NCI-H187 treated with DMSO at 0.1 percent for 48 hours (cell line): ENCODE measurements at places on chromosomes 1 and 21.

- DNase-seq, result no peak
These were observed 27.0 kb upstream of the ZFP69B start for GRCh38 chr1:40423264-40423642.

- DNase-seq, result no peak
These were observed 207.1 kb upstream of the SGIP1 start for GRCh38 chr1:66326867-66327266.

GRCh38 chr21:29157080-29157479, 26.6 kb downstream of the MAP3K7CL start:
- no peak for DNase-seq

DNA sequence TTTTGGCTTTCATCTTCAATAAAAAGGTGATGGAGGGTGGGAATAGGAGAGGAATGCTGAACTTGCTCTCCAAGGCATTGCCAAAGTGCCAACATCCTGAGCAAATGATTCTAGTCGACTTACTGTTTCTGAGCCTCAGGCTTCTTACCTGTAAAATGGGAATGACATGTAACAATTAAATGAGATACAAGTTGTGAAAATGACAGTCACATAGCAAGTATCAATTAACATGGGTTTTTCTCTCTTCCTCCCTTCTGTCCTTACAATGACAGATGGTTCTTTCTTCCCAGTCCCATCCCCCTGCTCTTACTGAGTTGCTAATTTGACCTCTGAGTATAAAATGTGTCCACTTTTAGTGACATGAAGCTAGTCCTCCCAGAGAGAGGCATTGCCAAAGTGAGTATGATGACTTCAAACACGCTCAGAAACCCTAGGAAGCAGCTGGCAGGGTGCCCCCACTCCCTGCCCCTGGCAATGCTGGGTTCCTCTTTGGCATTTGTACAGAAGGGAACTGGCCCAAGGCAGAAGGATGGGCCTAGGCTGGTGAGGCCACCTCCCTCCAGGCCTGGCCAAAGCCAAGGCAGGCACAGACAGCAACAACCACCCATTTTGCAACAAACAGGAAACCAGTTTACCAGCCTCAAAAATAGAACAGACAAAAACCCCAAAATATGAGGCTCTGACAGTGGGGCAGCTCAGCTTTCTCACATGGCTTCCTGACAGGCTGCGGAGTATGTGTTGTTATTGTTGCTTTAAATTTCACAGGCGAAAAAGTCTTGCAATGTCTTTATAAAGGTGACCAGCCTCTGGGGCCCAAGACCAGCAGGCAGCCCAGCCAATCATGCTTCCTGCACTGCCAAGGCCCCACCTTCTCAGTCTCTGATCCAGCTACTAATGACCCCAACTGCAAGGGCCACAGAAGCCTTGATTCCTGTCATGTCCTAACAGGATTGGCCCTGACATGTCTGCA, 115.9 kb downstream of the HIVEP3 start:
- DNase-seq, result no peak

- no peak for DNase-seq
These were observed 9.6 kb upstream of the RIMKLA start for GRCh38 chr1:42370876-42371549.

DNA sequence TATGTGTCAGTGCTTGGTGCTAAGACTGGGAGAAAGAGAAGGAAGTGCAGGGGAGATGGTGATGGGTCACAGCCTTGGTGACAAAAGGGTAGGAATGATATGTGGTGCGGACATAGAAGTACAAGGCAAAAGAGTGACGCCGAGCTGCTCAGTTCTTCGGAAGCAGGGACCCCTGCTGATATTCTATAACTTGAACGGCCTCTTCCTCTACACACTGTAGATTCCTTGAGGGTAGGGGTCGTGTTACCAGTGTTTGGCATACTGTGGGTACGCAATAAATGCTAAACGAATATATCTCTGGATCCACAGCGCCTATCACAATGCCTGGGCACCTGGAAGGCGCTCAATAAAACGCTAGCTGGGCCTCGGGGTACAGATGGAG, 488 bp downstream of the DBT start:
- no peak for DNase-seq

- DNase-seq, result no peak
These were observed 164.5 kb downstream of the PSMG1 start for GRCh38 chr21:39018730-39019129.

DNA sequence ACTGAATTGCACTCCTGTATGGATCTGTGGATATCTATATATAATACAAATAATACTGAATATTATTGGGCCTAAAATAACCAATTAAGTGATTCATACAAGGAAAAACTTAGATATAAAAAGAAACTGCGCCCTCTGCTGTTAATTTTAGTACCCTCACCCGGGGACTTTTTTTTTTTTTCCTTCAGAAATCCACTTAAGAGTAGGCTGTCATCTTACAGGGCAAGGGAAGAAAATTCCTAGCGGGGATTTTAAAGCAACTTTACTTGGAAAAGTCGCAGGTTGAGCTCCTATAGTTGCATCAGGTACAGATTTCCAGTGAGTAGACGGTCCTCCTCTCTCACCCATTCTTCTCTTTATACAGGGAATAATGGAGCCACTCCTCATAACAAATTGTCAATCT, 1.3 kb downstream of the NTNG1 start:
- no peak for DNase-seq

- DNase-seq, result no peak
These were observed 839.9 kb downstream of the KCNT2 start for GRCh38 chr1:195768377-195768776.

- no peak for DNase-seq
These were observed 98.9 kb downstream of the MRPL39 start for GRCh38 chr21:25508364-25508763.

DNA sequence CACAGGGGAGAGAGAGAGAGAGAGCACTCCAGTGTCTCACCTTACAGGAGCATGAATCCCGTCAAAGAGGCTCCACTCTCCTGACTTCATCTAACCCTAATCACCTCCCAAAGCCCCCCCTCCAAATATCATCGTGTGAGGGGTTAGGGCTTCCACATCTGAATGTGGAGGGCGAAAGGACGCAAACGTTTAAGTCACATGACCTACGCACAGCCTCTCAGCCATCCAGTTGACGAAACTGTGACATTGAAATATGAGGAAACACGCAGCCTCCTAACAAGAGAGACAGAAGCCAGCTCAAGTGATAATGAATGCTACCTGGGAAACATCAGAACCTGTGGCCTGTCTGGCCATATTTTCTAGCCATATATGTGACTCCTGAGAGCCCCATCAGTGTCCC, 63.7 kb downstream of the MATN1 start:
- DNase-seq, result no peak

DNA sequence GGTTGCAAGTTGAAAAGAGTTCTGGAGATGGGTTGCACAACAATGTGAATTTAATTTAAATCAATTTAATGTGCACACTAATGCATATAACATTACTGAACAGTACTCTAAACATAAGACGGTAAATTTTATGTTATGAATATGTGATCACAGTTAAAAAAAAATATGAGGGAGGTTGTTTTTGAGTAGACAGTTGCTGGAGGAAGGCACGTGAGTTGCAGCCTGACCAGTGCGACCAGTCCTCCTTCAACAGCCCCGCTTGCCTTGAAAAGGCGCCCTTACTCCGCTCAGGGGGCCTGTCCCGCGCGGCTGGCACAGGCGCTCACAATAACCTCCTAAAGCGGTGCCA, 322 bp upstream of the OLIG1 start:
- no peak for DNase-seq

DNA sequence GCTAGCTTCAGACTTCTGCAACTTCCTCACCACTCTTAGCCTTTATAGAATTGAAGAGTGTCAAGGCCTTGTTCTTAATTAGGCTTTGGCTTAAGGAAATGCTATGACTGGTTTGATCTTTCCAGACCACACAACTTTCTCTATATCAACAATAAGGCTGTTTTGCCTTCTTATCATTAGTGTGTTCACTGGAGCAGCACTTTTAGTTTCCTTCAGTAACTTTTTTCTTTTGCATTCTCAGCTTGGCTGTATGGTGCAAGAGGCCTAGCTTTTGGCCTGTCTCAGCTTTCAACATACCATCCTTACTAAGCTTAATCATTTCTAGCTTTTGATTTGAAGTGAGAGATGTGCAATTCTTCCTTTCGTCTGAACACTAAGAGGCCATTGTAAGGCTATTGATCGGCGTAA, 8.6 kb downstream of the PRKACB start:
- DNase-seq, result no peak

DNA sequence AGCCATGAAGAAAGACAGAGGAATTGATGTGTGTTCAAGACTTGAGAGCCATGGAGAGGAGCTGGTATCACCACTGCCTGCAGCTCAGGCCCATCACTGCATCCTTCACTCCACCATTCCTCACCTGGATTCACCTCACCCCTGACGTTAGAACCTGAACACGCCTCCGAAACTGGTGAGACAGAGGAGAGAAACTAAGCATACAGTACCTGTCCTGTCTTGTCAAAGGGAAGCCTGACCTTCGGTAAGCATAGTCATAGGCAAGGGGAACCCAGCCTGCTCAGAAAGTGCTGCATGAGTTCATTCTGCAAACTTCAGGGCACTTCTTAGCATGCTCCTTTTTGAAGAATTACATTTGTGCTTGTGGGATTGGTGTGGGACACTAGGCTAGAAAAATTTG, 425.8 kb downstream of the DSCAM start:
- DNase-seq, result no peak

DNA sequence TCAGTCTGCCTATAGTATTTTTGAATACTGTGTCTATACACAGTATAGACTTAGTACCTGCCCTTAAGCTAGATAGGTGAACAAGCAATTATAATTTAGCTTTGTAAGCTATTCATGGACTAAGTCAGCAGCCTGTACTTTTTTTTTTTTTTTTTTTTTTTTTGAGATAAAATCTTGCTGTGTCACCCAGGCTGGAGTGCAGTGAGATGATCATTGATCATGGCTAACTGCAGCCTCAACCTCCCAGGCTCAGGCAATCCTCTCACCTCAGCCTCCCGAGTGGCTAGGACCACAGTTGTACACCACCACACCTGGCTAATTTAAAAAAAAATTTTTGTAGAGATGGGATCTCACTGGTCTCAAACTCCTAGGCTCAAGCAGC, 17.3 kb downstream of the ITSN1 start:
- DNase-seq, result no peak

DNA sequence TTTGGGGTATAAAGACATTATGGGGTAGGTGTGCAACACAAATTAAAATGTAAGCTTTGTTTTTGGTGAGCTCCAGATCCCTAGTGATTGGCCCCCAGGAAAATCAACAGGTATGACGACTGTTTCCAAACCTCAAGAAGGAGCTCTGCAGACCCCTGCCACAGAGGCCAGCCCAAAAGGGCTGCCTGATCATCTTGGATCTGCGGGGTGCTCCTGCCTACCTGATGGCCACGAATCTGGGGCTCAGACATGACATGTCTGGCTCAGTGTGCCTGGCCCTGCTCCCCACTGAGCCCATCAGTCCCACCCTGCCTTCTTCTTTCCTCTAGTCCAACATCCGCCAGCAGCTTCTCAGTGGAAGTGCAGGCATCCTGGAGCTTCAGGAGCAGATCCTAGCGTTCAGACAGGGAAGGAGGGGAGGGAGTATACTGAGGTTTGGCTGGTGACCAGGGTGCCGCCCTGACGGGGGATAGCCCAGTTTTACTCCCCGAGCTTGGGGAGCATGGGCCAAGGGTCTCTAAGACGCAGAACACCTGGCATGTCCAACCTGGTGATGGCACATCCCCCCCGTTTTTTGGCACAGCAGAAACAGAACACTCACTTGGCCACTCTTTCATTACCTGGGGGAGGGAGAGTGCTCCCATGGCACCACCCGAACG, 31.8 kb downstream of the ZNF496 start:
- no peak for DNase-seq

DNA sequence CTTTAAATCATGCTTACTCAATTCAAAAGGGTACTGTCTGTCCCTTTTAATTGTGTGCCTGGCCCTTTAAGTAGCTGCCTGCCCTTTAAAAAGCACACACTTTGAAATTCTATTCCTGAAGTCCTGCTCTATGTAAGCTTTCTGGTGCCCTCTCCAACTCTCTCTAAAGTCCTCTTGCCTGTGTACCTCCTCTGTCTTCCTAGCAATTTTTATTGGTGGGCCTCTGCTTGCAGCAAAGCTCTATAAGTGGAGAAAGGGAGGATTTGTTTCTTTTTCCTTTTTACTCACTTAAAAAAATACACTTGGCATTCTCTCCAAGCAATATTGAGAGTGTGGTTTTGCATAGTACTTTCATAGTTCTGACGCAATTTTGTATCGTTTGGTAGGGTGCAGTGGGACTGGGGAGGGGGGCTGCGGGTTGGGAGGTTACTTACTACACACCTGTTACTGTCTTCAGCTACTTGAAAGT, 135.4 kb downstream of the LMO4 start:
- no peak for DNase-seq

DNA sequence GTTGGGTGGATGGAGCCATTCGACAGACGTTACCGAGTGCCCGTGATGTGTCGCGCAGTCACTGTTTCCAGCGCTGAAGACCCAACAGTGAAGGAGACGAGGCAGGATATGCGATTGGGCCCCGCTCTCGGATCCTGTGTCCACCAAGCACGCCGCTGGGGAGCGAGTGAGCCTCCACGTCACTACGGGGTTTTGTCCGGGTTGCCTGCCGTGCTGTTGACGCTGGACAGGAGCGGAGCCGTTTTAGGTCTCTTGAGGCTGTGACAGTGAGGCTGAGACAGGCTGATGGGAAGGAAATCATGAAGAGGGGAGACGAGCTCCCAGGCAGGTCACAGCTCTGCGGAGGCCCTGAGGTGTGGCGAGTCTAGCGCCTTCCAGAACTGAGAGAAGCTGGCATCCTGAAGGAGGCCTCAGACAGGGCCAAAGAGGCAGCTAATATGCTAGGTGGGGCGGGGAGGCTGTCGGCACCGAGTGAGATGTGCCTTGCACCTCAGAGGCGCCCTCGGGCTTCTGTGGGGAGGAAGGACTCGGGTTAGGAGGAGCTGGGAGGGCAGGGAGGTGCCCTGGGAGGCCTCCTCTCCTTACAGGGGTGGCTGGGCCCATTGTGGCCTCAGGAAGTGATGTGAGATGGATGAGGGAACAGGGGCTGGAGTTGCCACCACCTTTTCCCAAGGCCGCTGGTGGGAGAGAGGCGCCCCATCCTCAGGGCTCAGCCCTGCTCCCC, 196.0 kb upstream of the TMEM51 start:
- no peak for DNase-seq

DNA sequence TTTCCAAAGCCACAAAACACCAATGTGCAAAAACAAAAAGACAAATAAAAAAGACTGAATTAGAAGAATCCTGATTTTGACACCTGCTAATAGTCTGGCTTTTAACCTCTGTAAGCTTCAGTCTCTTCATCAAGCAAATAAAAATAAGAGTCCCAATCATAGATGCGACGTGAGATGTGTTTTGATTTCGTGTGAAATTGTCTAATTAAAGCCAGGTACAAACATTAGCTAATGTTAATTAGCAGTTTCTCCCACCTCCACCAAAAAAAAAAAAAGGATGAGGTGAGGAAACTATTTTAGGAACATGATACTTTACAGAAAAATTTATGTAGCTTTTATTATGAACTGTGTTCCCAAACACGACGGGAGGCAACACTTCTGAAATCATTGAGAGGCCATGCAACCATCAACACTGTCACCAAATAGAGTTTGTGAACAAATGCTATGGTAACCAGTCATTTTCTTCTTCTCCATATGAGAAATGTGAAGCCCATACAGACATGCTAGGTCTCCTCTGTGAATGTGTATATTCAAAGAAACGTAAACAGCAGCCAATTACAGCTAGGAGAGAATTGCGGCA, 6.7 kb upstream of the EVI5 start:
- DNase-seq, result no peak
